ENCODE measurements at places on chromosomes 7 and 10.
A peak's percentile ranks its signal among the peaks of the same experiment; 100 is the strongest.

GRCh38 chr7:115004121-115004520, 82.2 kb downstream of the MDFIC start:
- DNase-seq: no peak

GRCh38 chr10:6602700-6603084, 22.6 kb upstream of the PRKCQ start:
- DNase-seq: no peak

DNA sequence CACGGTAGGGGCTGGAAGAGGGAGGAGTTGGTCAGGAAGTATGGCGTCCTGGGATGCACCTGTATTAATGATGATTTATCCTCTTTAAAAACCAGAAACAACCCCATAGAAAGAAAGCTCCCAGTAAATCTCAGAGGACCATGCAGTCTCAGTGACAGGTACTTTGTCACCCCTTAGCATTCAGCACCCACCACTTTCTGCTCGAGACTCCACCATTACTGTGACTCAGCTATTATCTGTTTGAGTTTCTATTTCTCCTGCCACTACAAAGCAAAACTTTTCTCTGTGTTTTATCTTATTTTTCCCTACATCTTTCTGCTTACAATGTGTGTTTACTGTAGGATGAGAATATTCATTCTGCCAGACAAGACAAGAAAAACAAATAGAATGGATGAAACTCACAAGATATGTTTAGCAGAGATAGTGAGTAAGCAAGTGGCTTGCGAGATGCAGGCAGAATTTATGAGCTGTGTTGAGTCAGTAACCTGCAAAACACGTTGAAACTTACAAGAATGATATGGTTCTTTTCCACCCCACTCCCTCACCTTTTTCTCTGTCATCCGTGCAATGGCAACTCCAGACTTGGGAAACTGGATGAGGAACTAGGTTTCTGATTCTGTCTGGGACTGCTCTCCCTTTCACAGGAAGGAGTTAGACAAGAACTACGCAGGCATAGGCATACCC, 127.1 kb downstream of the AOAH start:
- no peak for DNase-seq

DNA sequence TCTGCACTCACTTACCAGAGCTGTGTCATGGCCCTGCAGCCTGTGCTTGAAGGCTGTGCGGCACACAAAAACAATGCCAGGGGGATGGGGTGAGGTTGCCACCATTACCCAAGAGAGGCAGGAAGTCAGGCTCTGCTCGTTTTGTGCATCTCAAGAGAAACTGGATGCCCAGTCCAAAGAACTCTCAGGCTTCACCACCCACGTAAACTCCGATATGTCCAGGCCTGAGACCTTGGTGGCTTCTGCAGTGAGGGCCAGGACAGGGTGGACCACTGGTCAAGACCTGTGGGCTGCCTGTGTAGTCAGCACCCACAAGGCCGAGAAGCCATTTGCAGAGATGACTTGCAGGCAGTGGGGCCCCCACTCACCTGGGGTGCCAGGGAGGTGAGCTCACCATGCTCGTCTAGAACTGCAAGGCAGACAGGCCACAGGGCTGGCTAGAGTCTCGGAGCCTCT, 54.7 kb upstream of the EBF3 start:
- no peak for DNase-seq

DNA sequence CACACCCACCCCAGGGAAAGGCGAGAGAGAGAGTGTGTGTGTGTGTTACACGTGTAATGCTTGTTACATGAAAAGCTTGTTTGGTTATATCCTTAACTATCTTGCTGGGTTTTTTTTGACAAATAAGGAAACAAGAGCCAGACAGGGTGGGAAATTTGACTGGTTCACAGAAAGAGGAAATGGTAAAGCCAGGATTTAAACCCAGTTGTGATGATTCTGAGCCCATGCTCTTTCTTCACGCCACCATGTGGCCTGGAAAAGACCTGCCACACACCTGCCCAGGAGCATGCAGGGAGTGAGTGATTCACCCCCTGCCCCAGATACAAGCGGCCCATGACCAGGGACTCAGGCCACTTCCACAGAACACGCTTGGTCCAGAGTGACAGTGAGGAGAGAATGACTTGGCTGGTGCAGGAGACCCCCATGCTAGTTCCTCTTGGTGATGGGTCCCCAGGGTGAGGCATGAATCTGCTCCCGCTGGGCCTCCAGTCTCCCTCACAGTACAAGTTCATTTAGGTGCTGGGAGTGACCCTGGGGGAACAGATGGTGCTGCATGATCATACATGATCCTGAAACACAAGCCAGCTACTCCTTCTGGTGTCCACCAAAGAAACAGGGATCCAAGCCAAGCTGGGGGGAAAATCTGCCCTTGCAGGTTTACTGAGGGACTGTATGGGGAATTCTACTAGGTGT, 21.0 kb upstream of the EIF5AL1 start:
- no peak for DNase-seq

GRCh38 chr10:72243822-72244437, 27.9 kb upstream of the ASCC1 start:
- no peak for DNase-seq

- no peak for DNase-seq
These were observed 328.6 kb downstream of the SUGCT start for GRCh38 chr7:40463446-40463845.

DNA sequence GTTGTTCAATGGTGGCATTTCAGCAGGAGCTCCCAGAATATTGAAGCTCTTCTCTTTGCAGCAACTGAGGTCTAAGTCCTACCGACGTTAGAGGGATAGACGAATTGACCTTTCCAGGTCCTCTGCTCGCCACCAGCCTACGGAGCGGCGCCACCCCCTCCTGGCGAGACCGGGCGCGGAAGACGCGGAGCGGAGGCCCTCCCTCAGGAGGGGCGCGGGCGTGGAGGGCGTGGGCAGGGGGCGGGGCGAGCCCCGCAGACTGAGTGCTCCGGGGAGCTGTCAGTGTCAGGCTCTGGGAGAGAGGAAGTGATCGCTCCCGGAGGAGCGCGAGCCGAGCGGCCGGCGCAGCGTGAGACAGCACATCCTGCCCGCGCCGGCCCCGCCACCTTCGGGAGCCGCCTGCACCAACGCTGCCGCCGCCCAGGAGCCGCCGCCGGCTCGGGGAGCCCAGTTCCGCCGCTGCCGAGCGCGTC, at the start of gene DYNC1I1:
DYNC1I1 (plus strand) TSS at position 257 of the 473 bp plus-strand sequence. CDS start 32,176 bp downstream, outside the sequence.
- DNase-seq: peak; percentile 9

- DNase-seq: no peak
These were observed 98.9 kb upstream of the TCF7L2 start for GRCh38 chr10:112851181-112851580.

DNA sequence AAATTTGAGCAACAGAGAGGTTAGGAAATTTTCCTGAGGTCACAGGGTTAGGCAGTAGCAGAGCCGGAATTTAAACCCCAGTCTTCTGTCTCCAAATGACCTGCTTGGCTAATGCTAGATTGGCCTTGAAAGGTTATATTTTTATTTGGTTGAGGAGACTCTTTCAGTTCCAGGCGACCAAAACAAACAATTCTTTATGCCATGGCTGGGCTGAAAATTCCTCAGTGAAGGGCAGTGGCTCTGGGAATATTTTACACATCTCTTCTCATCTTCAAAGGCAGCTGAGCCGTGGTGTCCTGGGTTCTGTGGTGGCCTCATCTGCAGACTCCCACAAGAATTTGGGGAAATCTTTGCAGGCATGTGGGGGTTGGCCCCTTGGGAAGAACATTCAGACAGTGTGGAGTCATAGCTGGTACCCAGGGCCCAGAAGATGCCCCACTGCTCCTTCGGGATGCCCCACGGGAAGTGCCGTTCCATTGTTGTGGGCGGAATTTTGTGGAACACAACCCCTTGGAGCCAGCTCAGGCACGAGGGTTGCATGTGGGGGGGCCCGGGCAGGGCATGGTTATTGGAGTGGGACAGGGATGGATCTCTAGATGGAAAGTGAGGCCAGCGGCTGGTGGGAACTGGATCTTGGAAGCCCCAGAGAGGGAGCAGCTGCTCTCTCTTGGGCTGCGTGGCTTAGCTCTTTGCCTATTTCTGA, 33.2 kb downstream of the RPS24 start:
- DNase-seq: no peak

DNA sequence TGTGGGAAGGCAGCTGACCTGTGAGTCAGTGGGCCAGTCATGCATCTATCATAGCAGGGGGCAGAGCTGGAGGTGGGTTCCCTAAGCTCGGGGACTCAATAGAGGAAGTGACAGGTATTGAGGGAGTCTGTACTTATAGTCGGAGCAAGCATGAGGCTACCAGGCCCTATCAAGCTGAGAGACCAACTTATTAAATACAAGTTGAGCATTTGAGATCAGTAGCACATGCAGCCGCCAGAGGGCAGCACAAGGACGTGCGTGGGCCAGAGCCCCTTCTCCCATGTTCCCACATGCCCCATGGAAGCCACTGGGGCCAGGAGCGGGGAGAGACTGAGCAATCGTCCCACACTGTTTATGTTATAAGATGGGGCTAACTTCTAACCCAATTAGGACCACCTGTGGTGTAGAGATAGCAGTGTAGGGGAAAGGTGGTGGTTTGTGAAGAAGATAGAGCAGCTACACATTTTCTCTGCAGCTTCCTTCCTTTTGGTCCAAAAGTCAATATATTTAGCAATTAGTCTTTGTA, 13.0 kb upstream of the STK31 start:
- no peak for DNase-seq

GRCh38 chr10:93063977-93064660, 3.5 kb downstream of the CYP26C1 start:
- DNase-seq: no peak

- no peak for DNase-seq
These were observed 56.7 kb upstream of the SEMA3A start for GRCh38 chr7:84251277-84251781.

- no peak for DNase-seq
These were observed 4.9 kb upstream of the AKR1B1 start for GRCh38 chr7:134463751-134464150.

GRCh38 chr10:28179006-28179742, 123.7 kb downstream of the MPP7 start:
- no peak for DNase-seq

- DNase-seq: no peak
These were observed 20.0 kb upstream of the SMO start for GRCh38 chr7:129168231-129169021.

- no peak for DNase-seq
These were observed 36.6 kb upstream of the C7orf33 start for GRCh38 chr7:148553979-148554378.

GRCh38 chr7:137213744-137214143, 129.8 kb downstream of the PTN start:
- DNase-seq: no peak
